ENCODE measurements at places on chromosomes 6 and 20.

GRCh38 chr20:17138237-17138636 lies 88.6 kb upstream of the PCSK2 start:
- DNase-seq = no peak

GRCh38 chr6:156125844-156126243 lies 651.3 kb upstream of the ARID1B start:
- no peak for DNase-seq

- no peak for DNase-seq
Measured at GRCh38 chr6:115839583-115840181, 221.0 kb downstream of the FRK start.

GRCh38 chr6:162336359-162336758 lies 391.2 kb downstream of the PRKN start:
- DNase-seq = no peak

DNA sequence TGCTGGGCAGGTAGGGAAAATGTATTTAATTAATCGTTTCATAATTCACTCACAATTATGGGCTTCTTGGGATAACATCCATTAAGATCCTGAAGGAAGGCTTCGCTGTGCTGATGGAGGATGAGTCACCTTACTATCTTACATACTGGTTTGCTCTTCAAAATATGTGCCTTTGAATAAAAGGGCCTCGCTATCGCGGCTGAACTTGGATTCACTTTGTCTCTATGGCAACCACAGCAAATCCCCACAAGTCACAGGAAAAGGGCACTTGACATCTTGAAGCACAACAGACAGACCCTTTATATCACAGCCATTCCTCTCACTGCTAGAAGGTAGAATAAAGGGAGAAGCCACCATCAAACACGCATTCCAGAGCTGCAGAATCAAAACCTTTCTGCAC lies 141.3 kb upstream of the MYLIP start:
- no peak for DNase-seq

- no peak for DNase-seq
Measured at GRCh38 chr6:5277589-5277988, 16.3 kb downstream of the FARS2 start.

DNA sequence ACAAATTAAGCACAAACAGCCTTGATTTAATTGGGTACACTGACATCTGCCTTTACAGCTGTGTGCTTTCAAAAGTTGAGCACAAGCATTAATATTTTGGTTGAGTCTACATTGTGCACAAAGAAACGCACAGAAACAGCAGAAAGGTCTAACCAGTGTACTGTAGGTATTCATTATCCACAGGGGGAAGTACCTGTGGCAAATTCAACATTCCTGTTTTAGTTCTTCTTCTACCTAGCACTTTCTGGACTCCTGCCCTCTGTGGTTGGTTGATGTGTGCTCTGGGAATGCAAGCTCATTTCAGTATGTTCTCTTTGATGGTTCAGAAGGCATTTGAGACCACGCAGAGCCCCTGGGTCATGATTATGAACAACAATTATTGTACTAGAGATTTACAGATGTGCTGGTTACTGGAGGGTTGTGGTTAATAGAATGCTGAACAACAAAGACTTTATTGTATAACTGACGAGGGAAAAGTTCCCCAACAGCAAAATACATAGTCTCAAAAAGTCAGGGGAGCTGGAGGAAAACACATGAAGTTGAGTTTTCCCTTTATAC lies 26.6 kb upstream of the DAAM2 start:
- no peak for DNase-seq

DNA sequence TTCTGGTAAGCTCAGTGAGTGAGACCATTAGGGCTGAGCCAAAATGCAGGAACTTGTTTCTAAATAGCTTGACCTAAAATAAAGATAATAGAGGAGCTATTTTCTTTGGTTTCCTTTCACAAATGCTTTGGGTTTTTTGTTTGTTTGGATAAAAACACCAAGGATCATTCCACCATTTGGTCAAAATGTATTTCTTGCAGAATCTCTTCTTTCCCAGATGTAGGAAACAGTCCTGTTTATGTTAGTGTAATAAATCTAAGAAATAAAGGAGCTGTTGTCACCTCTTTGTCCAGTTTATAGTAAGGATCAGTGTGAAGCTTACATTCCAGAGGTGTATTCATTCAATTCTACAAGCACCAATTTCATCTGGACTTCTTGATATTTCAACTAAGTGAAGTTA lies 297.8 kb downstream of the GJA1 start:
- DNase-seq = no peak

DNA sequence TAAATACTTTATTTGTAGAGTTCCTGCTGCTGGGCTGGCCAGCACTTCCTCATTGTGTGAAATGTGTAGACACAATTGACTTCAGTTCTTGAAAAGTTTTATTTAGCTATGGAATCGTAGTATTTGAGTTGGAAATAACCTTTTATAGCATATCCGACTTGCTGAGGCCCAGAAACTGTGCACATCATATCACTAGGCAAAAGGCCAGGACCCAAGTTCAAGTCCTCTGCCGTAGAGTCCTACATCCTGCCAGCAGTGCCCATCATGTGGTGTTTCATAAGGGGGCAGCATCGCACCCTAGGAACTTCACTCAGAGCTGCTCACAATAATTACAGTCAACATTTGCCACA lies 207.7 kb upstream of the SNX9 start:
- no peak for DNase-seq

- DNase-seq = no peak
Measured at GRCh38 chr20:3101737-3102574, 17.4 kb upstream of the AVP start.

GRCh38 chr6:161117308-161117707 lies 125.7 kb downstream of the MAP3K4 start:
- DNase-seq = no peak

DNA sequence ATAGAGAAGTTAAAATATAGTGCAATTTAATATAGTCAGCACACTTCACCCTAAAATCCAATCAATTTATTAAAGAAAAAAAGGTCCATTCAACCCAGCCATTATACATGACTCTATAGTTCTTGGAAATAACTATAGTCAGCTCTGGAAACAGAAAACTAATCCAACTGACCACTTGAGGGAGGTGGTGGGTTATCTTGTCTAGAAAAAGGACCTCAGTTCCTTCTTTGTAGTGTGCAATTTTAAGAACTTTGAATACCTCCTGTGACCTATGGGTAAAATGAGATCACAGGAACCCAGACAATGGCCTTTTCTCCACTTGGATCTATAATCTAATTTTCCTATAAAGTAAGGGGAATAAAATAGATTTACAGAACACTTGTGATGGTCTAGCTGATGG lies 163.6 kb upstream of the CENPW start:
- DNase-seq = peak; percentile 22

GRCh38 chr6:117601811-117602150 lies 530 bp downstream of the GOPC start:
- no peak for DNase-seq

DNA sequence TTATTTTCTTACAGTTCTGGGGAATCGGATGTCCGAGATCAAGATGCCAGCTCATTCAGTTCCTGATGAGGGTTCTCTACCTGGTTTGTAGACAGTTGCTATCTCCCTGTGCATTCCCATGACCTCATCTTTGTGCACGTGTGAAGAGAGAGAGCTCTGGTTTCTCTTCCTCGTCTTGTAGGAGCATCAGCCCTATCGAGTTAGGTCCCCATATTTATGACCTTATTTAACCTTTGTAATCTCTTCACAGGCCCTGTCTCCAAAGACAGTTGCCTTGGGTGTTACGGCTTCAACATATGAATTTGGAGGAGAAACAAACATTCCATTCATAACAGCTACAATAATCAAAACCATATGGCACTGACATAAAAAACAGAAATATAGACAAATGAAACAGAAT lies 455.3 kb downstream of the HACE1 start:
- peak; percentile 11 for DNase-seq

GRCh38 chr6:89970072-89970471 lies 75.8 kb downstream of the GJA10 start:
- DNase-seq = no peak

GRCh38 chr20:23356203-23356602 lies 5.6 kb downstream of the NXT1 start:
- no peak for DNase-seq

- no peak for DNase-seq
Measured at GRCh38 chr20:1001116-1001515, 995 bp downstream of the RSPO4 start.

- DNase-seq = no peak
Measured at GRCh38 chr6:52284131-52284459, 447 bp downstream of the MCM3 start.

GRCh38 chr6:1854296-1854695 lies 244.6 kb downstream of the FOXC1 start:
- DNase-seq = no peak

DNA sequence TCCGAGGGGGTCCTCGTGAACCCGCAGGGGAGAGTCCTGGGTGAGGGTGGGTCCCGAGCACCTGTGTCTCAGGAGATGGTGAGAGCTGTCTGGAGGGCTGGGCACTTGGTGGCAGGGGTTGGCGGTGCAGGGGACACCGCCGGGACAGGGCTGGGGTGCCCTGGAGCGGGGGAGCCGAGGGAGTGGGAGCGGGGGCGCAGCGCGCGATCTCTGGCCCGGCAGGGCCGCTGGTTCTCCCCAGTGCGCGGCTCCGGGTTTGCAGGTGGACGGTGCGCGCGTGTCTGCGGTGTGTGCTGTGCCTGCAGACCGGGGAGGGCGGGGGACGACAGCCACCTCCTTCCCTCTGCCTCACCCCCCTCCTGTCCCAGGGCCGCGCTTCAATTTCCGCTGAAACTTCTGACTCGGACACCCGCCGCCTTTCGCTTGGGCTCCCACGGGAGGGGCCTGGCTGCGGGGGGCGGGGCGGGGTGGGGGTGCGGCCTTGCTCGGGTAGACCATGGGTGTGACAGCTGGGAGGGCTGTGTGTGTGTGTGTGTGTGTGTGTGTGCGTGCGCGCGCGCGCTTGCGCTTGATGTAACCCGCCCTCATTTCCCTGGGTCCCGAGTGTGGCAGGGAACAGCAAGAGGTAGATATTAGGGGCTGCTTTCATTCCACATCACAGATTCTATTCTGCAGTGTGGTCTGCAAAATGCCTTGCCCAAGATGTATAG lies 1.2 kb downstream of the TRIB3 start:
- DNase-seq = peak; percentile 60

GRCh38 chr20:62918147-62918546 lies 8.2 kb downstream of the DIDO1 start:
- DNase-seq = no peak

GRCh38 chr6:14144678-14145113 lies 27.1 kb downstream of the CD83 start:
- peak; percentile 61 for DNase-seq

DNA sequence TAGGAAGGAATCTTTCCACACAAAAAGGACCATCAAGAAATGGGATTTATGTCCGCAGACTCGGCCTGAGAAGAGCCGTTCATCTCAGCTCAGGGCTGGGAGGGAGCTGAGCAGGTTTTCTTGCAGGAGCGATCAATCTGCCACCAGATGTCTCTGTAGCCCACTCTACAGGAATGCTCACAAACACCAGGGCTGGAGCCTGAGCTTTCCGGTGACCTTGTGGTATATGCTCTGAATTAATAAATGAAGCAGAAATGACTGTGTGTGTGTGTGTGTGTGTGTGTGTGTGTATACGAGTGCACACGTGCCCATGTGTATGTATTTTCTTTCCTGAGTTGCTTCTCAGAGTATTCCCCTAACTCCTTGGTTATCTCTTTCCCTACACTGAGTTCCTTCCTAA lies 12.0 kb downstream of the CD83 start:
- DNase-seq = peak; percentile 52

DNA sequence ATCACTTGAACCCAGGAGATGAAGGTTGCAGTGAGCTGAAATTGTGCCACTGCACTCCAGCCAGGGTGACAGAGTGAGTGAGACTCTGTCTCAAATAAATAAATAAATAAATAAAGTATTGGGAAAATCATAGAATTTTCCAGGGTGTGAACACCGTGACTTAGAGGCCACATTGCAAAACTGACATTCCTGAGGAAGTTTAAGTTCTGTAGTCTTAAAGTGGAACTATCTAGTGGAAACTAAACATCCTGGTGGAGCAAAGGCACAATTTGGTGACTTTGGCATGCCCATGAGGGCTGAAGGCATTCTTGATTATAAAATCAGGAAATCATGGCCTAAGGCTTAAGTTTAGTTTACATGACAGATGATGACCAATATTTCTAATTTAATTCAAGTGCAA lies 32.7 kb upstream of the MCM3 start:
- no peak for DNase-seq

- DNase-seq = peak; percentile 79
Measured at GRCh38 chr20:32483351-32484224, 101.5 kb downstream of the NOL4L start.

DNA sequence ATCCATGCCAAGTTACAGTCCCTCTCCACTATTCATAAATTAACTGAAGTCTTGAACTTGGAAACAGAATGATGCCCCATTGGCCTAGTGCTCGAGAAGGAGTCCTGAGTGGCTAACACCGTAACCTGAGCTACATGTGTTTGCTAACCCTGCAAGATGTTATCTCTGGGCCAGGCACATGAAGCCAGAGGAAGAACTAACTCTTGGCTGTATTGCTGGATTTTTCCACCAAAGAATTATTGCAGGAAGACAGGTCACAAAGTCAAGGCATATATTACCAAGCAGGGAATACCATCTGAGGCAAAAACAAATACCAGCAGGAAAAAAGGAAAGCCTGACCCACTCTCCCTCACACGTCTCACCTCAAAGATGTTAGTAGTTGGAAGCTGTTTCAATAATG lies 148.9 kb upstream of the PHACTR1 start:
- peak; percentile 85 for DNase-seq

DNA sequence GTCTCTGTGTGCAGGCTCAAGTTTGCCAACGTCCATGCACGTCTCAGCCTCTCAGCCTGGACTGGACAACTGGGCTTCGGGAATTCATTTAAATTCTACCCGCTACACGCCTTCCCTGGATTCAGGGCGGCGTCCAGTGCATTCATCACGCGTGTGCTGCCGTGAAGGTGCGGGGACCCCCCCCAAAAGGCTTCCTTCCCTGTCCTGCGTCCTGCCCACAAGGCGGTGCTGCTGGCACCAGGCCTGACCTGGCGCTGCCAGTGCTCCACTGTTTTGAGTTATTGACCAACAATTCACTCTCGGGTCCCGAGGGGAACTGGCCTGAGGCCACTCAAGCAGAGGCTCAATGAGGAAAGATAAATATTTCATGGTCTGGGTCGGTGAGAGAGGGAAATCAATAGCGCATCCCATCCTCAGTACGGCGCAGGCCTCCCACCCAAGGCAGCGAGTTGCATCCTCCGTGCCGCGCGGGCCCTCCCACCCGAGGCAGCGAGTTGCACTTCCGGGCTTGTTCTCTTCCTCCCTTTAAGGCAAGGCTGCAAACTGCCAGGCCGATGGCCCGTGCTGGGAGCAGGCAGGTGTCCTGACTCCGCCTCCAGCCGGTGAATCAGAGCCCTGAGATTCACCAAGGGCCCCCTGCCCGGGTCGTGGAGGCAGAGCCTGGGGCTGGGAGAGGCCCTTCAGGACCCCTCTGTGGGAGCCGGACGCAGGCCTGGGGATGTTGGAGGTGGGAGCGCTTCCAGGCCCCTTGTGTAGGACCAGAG lies 22.8 kb upstream of the BHLHE23 start:
- no peak for DNase-seq

- DNase-seq = no peak
Measured at GRCh38 chr6:68240726-68241125, 394.4 kb upstream of the ADGRB3 start.
